ENCODE measurements at places on chromosomes 3 and 15.

DNA sequence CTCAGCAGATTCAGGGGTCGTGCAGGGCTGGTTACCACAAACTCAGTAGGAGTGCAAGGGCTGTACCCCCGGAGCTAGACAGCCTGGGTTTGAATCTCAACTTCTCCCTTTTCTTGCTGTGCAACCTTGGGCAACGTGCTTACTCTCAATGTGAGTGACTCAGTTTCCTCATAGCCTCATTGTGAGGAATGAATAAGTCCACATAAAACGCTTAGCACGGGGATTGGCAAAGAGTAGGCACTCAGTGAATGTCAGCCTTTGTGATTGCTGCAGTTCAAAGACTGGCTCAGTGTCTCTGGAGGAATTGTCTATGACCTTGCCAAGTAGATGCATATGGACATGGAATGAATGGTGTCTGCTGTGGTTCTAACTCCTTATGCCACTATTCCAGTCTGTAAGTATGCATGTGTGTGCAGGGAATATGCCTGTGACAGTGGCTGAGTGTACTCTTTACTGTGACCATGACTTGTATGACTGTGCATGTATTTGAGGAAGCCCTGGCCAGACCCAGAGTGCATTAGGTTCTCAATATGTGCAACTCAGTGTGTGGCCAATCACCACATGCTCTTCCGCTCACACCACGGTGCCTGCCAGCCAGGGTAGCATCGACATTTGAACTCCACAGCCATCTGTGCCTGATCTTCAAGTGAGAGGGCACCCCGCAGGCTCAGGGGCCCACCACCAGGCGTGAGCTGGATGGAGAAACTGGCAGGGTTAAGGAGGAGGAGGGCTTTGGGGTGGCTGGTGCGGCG, 900 bp upstream of the HYAL3 start:
- no peak for DNase-seq

- DNase-seq: no peak
Observed at GRCh38 chr15:84830036-84830435, 12.9 kb downstream of the ALPK3 start.

- no peak for DNase-seq
Observed at GRCh38 chr15:64224511-64224910, 61.7 kb upstream of the PPIB start.

GRCh38 chr3:108158251-108158650, 64.0 kb downstream of the IFT57 start:
- DNase-seq: no peak

DNA sequence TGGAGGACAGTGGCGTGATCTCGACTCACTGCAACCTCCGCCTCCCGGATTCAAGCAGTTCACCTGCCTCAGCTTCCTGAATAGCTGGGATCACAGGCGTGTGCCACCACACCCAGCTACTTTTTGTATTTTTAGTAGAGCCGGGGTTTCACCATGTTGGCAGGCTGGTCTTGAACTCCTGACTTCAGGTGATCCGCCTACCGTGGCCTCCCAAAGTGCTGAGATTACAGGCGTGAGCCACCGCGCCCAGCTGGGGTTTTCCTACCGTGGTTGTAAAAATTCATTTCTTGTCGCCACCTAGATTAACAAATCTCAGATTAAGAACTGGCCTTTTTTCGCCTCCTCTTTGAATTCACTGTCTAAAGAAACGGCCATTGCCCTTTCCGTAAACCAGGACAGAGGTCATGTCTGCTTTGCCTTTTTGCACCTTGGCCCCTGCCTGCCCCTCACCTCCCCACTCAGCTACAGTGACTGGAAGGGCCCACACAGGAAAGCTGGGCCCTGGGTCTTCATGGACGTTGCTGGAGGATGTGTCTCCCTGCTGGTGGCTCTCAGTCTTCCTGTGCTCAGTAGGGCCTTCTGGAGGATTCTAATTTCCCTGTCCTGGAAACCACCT, 17.2 kb downstream of the ZNF710 start:
- no peak for DNase-seq

- no peak for DNase-seq
Observed at GRCh38 chr3:128344052-128344735, 122.5 kb downstream of the DNAJB8 start.

- no peak for DNase-seq
Observed at GRCh38 chr3:193963808-193964516, 172.0 kb upstream of the HES1 start.

DNA sequence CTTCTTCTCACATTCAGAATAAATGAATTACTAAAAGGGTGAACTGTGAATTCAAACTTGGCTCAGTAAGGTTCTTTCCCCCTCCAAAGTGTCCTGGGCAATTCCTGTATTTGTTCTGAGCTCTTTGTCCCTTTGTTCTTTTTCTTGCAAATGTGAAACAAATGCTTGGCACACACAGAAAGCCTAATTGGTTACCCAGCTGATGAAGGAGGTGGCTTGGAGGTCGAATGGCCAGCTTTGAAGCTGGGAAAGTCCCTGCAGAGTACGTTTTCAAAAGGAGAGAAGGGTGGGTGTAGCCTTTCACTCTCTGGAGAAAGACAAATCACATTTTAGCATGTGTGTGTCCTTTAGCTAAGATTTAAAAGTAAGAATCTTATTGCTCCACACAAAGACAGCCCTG, 154.4 kb downstream of the PEX5L start:
- DNase-seq: no peak

DNA sequence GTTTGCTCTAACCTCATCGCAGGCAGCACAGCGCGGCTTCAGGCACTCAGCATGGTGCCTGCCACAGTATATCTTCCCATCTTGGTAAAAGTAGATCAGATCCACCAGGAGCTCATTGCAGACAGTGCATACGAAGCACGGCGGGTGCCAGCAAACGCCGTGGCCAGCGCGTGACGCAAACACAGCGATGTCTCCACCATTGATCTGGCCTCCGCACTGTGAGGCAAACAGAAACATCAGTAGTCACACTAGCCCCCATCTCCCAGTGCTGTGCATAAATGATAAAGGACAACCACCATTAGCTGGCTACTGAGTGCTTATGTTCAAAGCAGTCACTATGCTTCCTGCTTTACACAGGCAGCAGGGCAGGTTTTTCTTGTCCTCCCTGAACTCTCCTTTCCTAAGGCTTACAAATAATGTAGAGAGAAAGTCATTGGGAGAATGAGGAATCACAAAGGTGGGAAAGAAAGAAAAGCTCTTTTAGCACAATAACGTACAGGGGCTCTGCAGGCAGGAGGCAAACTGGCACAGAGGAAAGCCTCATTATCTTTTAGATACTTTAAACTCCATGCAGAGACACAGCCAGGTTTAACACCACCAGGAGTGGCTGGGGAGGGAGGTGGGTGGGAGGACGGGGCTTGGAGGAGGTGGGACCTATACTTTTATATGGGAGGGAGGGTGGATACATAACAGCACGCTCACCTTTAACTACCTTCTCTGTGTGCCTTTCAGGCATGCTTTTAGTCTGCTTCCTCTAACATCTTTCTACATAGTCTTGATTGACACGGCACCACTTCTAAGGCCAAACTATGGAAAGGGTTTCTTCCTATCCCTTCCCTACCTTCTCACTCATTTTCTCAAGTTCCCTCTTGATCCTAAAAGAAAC, 67.9 kb downstream of the PRICKLE2 start:
- peak; percentile 15 for DNase-seq

DNA sequence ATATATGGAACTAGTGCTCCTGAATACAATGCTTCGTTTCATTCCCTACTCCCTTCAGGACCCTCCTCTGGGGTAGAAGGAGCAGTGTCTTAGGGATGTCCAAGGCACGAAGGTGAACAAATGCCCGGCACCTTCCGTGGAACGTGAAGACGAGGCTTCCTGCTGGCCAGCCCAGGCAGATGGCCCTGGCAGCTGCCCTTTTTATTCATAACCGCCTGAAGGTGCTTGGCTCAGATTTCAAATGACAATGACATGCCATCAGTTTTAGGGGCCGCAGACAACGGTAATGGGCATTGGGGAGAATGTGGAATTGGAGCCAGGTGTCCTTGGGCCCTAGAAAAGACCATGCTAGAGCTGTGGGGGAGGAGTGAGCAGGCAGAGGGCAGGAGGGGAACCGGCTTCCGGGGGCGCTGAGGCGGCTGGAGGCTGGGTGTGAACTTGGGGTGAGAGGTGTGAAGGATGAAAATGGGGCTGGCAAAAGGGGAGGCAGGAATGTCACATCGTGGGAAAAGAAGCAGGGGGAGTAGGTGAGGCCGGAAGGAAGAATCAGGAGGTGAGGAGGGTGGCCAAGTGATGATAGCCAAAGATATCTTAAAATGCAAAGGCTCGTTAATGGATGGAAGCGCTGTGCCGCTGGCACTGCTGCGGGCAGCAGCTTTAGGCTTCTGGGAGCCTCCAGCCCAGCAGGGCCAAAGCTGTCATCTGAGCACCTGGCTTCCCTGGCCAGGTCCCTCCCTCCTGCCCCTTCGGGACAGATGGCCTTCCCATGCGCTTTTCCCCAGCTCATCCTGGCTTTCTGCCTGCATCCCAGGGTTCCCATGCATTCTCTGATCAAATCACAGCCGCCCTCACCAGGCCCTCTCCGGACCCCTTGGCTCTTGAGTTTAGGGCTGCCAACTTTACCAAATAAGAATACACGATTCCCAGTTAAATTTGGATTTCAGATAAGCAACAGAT, 93.7 kb downstream of the TMEM266 start:
- DNase-seq: no peak

DNA sequence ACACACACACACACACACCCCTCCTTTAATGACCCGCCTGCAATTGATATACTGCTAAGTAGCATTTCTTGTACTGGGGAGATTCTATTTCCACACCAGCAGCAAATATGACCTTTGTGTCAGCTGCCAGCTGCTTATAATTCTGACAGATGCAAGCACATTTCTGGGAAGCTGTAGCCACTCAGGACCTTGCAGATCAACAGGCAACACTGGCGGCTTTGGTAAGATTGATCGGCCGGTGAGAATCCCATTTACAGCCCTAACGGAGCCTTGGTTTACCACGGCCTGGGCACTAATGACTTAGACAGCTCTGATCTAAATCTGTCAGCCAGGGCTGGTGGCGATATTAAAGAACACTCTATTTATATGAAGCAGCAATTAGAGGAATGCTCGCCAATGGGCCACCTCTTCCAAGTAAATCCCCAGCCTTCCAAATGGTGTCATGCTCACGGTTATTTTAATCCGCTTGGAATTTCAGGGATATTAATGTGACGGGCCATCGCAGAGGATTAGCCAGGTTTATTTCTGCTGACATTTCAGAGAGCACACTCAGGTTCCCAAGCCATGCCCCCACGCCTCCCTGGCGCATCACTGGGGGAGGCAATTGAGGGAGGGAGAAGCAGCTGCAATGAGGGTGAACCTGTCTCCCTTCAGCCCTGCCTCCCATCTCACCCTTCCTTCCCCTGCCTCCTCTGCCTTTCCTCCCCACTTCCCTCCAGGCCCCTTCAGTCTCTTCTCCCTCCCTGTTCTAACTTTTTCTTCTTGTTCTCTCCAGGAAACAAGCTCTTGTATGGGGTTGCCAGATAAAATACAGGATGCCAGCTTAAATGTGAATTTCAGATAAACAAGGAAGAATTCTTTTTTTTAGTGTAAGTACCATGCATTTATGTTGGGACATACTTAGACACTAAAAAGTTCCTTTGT, 287.0 kb downstream of the TLE3 start:
- no peak for DNase-seq

DNA sequence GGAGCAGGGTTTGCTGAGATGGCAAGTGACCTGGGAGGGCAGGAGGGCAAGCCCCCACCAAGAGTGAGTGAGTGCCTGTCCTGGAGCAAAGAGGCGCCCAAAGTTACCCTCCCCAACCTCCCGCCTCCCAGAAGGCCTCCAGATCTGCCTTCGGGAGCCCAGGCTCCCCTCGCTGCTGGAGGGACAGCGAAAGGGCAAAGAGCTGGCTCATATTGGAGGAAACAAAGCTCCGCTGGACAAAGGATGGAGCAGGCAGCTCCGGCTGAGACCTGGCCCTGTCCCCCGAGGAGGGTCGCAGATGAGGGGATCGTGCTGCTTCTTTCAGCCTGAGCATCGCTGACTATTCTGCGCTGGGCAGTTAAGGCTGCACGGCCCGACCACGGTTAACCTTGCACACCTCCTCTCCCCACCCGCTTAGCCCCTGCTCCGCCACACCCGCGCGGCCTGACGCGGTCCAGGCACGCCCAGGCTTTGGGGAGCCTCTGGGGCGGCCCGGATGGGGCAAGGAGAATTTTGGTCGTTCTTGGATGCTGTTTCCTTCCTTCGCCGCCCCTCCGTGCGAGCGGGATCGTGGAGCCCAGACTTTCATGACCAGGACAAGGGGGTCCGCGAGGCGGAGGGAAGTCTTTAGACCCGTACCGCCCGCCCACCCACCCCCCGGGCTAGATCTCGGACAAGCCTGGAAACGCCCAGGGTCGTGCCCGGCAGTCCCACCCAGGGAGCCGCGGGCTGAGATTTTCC, 651 bp downstream of the PLCD1 start:
- DNase-seq: no peak

DNA sequence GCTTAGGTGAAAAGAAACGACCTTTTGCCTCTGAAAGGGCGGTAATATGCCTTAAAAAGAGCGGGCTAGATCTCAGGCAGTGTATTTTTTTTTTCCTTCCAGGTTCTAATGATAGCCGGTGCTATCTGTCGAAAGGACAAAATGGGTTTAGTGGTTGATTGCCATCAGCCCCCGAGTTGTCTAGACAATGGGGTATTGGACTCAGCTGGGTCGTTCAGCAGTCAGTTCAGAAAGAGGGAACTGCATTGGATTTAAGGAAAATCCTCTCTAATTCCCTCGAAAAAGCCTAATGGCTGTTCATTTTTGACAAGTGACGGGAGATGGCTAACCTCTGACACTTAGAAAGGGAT, 728 bp downstream of the EIF2B5 start:
- DNase-seq: no peak
